Astrocyte of the spinal cord (primary cell): ENCODE measurements at places on chromosomes 7 and 10.

GRCh38 chr7:38177621-38178003 lies 433 bp upstream of the STARD3NL start:
- DNase-seq: no peak

GRCh38 chr7:47561715-47562446 lies 20.0 kb downstream of the TNS3 start:
- DNase-seq: no peak

- DNase-seq: no peak
These were observed 73.3 kb upstream of the NANOS1 start for GRCh38 chr10:118955951-118956801.

GRCh38 chr10:72334196-72334824 lies 20.4 kb downstream of the DNAJB12 start:
- peak; percentile 95 for DNase-seq

DNA sequence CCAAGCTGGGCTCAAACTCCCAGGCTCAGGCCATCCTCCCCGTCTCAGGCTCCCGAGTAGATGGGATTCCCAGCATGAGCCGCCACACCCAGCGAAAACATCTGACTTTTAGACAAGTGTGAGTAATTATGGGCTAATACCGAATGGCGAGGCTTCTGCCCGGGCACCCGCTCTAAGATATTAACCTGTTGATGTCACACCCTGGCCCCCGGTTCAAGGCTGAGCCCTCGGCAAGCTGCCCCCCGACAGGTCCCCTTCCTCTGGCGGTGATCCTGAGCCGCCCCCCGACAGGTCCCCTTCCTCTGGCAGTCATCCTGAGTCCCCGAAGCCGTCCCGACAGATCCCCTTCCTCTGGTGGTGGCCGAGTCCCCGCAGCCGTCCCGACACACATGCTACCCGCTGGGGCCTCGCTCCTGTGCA lies 5.2 kb downstream of the PSMG3 start:
- DNase-seq: no peak

- DNase-seq: no peak
These were observed 35.3 kb downstream of the PLPP4 start for GRCh38 chr10:120492346-120492745.

DNA sequence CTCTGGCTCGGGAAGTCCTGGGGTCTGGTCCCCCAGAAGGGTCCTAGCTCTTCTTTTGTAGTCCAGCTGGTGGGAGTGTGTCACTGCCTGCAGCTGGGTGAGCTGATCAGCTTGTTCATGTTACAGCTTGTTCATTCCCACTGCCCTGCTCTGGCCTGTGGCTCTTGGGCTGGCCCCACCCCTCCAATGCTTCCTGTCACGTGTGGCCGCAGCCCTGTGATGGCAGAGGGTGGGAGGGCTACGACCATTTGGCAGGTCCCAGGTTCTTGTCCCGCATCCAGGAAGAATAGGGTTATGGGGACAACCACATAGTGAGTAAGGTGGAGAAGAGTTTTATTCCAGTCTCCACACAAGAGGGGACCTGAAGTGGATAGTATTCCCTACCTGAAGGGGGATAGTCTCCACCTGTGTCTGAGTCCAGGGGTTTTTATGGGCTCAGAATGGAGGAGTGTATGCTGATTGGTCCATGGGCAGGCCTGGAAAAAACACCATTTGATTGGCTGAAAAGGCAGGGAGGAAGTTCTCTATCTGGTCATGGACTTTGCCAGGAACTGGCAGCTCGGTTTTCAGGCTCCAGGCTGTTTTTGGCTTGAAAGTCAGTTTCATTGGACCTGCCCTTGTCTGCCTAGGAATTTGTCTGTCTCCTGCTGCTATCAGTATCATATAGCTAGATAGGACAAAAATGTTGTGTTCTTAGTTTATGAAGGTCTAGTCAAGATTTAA lies 13.1 kb downstream of the SDHAF3 start:
- DNase-seq: no peak
